ENCODE measurements at places on chromosomes 4 and X.

DNA sequence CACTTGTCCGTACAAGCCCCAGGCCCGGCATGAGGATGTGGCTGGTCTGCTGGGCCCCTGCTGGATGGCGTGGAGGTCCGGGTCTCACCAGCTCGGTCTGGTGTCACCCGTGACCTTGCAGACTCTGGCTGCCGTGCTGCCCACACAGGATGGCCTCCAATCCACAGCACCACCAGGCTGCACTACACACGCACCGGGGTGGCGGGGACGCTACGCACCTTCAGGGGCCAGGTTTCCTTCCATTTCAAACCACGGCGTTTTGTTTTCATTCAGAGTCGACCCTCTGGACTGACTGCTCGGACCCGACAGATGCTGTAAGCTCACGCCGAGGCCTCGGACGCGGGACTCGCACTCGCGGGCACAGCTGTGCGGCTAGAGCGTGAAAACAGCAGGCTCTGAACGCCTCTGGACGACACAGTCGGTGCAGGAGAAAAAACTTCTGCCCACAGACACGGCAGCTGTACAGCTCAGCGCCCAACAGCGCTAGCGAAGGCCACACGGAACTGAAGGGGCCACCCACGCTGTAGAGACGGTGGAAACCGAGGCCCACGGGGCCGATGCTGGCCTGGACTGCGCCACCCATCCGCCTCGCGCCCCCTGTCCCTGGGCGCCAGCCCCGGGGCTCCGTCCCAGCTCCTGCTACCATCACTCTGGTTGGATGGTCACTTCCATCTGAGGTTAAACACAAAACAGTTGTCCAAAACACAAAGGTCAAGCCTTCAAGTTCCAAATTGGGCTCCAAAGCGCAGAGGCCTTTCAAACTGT, 40.0 kb downstream of the FAM53A start:
- no peak for DNase-seq

DNA sequence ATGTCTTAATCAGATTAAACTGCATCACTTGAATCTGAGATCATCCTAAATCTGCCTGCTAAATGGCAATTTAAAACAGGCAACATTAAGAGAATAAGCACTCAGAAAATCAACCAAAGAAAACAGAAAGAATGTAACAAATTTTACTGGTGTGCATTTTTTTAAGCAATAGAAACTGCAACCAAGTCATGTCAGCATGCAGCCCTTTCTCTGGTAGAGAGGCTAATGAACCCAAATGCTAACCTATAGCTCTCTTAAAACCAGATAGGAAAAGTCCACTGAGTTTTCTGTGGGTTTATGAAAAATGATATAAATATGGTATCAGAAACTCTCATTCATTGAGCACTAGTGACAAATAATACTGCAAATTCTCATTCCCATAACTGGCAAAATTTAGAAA, 35.6 kb downstream of the COL25A1 start:
- DNase-seq: no peak

GRCh38 chr4:10496200-10496599, 39.0 kb upstream of the ZNF518B start:
- DNase-seq: no peak

DNA sequence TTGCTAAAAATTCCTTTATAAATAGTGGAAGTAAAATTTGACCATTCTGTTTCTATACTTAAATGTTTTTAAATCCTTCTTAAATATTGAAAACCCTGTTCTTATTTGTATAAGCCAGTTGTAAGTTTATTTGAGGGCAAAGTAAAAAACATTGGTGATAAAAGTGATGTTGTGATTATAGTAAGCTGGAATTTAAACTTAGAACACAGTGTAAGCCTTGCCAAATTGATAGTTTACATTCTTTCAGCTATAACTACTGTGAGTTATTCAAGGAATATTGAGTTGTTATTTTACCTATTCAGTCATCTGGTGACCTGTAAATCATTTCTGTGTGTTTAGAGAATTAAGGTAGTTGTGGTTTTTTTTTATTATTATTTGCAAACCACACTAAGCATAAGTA, 9.6 kb downstream of the YY2 start:
- no peak for DNase-seq

DNA sequence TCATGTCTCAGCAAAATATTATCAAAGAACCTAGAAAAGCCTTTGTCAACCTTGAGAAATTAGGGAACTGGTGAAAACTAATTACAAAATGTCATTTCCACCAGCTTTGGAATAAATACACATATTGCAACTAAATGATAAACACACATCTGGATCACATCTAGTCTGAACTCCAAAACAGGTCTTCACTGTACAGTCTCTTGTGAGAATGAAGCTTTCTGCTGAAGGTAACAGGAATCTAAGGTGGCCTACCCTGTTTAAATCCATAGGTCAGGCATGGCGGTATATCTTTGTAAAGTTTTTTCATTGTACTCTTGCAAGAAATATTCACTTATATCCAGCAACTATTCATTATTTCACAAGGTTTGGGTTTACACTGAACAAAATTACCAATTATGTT, 1.7 kb downstream of the SH3D19 start:
- no peak for DNase-seq

DNA sequence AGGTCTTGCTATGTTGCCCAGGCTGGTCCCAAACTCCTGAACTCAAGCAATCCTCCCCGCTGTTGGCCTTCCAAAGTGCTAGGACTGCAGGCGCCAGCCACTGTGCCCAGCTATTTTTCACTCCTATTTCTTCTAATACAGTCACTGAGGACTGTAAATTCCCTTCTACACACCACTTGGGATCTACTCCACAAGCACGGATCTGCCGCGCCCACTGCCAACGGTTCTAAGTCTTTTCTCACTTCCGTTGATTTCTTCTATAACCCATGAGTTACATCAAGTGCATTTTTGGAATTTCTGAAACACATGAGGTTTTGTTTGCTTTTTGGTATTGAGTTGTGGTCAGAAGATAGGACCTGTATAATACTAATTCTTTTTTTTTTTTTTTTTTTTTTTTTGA, 48.6 kb downstream of the FAM53A start:
- DNase-seq: no peak

DNA sequence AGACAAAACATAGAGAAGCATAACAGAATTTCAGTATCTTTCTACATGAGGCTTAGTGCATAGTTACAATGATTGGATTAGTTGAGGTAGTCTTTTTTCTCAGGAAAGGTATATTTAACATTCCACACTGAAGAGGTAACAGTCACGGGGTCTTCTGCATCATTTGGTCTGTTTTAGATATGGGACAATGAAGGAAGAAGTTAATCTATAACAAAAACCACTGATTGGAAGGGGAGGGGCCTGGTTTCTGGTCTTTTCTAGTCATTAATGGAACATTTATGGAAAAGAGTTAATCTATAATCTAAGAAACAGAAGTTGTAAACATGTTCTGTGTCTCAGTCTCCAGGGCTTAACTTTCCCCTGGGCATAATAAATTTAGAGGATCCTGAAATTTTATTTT, 37.3 kb upstream of the HPSE start:
- no peak for DNase-seq

DNA sequence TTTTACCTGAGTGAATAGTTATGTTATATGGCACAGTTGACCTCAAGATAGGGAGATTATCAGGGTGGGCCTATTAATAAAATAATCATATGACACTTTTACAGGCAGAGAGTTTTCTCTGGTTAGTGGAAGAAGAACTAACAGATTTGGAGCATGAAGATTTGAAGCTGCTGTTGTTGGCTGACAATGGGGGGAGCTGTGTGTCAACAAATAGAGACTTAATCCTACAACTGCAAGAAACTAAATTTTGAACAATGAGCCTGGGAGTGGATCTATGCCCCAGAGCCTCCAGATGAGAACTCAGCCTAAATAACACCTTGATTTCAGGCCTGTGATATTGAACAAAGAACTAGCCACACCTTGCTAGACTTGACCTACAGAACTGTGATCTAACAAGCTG, 7.2 kb upstream of the CCSER1 start:
- DNase-seq: no peak

- no peak for DNase-seq
Measured at GRCh38 chr4:7651461-7651921, 216.8 kb upstream of the PSAPL1 start.

- DNase-seq: no peak
Measured at GRCh38 chr4:123043793-123044425, 121.5 kb upstream of the NUDT6 start.

GRCh38 chr4:519885-520682, 21.1 kb downstream of the PIGG start:
- DNase-seq: no peak

All from activated CD8-positive, alpha-beta memory T cell treated with anti-CD3 and anti-CD28 coated beads, Interleukin-2, amount 50 U/mL, for 4 hours (primary cell).